ENCODE measurements at places on chromosomes 7 and 10.

DNA sequence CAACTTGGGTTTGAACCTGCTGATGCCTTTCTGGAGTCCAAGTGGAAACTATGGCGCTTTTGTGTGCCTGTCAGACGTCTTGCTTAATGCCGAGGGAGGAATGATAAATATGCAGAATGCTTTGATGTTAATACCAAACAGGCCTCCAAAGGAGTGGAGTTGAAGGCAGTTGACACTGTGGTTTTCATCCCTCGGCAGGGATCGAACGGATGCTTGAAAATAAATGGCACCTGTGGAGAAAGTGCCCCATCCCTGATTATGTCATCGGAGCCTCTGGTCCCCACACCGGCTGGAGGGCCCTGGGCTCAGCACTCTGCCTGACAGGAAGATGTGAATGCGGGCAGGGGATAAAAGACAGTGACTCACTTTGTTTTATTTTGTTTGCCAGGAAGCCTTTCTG, 148.7 kb upstream of the GPR26 start:
- DNase-seq: no peak

GRCh38 chr7:3520206-3520605, 219.2 kb downstream of the SDK1 start:
- no peak for DNase-seq

GRCh38 chr10:17548770-17549169, 68.4 kb downstream of the HACD1 start:
- no peak for DNase-seq

- DNase-seq: no peak
Measured at GRCh38 chr7:139885511-139885910, 56.4 kb downstream of the TBXAS1 start.

- DNase-seq: no peak
Measured at GRCh38 chr10:44512431-44513022, 127.6 kb upstream of the CXCL12 start.

DNA sequence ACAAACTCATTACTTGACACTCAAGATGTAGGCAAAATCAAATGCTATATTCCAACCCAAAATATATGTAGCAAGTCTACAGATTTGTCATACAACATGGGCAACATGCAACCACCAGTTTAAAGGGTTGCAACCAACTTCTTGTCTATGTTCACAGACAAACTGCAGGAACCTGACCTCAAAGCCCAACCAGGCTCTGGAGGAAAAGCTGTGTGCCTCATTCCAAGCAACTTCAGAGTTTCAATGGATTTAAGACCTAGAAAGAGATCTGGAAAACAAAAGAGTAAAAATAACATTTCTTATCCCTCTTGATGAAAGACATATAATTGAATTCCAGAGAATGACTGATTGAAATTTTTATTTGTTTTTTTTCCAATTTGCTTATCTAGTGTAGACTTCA, 300.5 kb upstream of the ETV1 start:
- DNase-seq: no peak

DNA sequence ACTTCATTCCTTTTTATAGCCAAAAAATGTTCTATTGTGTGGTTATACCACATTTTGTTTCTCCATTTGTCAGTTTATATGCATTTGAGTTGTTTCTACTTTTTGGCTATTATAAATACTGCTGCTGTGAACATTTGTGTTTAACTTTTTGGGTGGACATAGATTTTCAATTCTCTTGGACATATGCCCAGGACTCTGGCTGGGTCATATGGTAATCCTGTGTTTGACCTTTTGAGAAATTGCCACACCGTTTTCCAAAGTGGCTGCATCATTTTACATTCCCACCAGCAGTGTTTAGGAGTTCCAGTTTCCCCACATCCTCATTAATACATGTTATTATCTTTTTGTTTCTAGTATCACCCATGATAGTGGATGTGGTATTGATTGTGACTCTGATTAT, 39.4 kb downstream of the CSGALNACT2 start:
- no peak for DNase-seq

GRCh38 chr10:101397140-101397539, 43.2 kb downstream of the BTRC start:
- DNase-seq: peak; percentile 25
